ENCODE measurements at places on chromosomes 1 and 21. TPM values are rescaled to one million over a fixed set of nuclear protein-coding genes. Genes with fewer than 3 reads are reported as not detected.

CD5L gene
- 1.2 TPM for total RNA-seq

TMEM269 gene
- total RNA-seq, result 0.47 TPM

HLX gene
- 0.31 TPM for total RNA-seq

LEFTY2 gene
- 0.47 TPM for total RNA-seq

RGS8 gene
- total RNA-seq, result 7.8 TPM

LRRC40 gene
- total RNA-seq, result 97.8 TPM

CHI3L2 gene
- total RNA-seq, result 0.47 TPM

DEGS1 gene
- total RNA-seq, result 67.5 TPM

FNDC5 gene
- total RNA-seq, result 17.0 TPM

SPRR3 gene
- 1.6 TPM for total RNA-seq

FAM177B gene
- not detected for total RNA-seq

LRRN2 gene
- total RNA-seq, result 12.8 TPM

TFF3 gene
- not detected for total RNA-seq

NRIP1 gene
- 76.6 TPM for total RNA-seq

PGLYRP3 gene
- total RNA-seq, result not detected

- no peak for DNase-seq
Observed at GRCh38 chr1:119409731-119410130, 5.2 kb upstream of the HSD3B2 start.

- no peak for DNase-seq
Observed at GRCh38 chr1:109231066-109231465, 17.3 kb downstream of the SARS1 start.

DNA sequence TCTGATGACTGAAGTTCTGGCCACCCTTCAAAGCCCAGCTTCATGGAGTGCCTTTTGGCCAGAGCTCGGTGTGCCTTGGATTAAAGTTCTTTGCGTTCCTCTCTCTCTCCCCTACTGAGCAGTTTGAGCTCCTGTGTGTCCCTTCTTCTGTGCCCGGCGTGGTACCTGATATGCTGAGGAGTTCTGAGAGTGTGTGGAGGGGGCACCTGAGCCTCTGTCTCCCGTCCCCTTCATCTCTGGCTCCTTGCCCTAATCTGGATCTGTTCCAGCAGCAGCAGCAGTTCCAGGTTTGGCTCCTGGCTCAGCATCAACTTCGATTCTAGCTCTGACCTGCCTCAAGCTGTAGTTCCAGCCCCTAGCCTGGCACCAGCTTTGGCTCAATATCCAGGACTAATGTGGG, 25.1 kb upstream of the MYCL start:
- DNase-seq, result no peak

DNA sequence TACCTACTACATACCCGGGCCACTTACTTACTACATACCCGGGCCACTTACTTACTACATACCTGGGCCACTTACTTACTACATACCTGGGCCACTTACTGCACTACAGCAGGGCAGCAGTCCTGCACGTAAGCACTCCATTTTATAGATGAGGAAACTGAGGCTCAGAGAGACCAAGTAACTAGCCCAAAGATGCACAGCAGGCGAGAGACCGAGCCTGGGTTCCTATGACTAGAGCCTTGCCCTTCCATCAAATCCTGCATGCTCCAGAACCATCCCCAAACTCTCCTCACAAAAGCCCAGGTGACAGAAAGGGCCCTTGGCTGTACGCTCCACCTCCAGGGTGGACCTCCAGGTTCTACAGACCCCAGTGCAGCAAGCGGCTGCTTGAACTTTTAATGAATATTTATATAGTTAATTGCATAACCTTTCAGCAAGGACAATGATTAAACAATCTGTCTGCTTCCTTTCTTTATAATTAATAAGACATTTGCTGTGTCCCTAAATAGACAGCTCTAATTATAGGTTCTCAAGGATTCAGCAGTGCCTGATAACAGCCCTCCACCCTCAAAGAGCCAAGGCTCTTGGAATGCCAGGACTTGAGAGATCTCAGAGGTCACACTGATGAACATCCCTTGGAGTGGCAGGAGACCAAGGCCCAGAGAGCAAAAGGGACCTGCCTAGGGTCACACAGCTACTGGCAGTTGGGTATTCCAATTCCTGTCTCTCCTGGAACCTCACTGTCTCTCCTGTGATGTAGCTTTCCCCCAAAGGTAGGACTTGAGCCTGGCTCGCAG, 43.4 kb downstream of the LRP8 start:
- DNase-seq, result no peak

GRCh38 chr1:198604975-198605374, 33.9 kb upstream of the PTPRC start:
- no peak for DNase-seq

DNA sequence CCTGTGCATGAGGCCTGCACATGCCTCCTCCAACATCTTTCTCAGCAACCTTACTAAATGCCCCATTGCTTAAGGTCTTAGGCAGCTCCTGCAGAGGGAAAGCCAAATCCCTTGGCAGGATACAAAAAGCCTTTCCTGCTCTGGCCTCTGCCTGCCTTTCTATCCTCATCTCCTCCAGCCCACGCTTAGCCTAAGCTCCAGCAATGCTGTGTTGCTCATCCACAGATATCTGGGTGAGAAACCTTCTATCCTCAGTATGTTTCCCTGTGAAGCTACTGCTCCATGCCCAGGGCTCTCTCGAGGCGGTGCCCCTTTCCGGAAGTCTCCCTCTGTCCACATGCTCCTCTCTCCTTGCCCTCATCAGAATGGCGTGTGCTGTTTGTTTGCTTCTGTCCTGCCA, 37.0 kb upstream of the CCSAP start:
- no peak for DNase-seq

DNA sequence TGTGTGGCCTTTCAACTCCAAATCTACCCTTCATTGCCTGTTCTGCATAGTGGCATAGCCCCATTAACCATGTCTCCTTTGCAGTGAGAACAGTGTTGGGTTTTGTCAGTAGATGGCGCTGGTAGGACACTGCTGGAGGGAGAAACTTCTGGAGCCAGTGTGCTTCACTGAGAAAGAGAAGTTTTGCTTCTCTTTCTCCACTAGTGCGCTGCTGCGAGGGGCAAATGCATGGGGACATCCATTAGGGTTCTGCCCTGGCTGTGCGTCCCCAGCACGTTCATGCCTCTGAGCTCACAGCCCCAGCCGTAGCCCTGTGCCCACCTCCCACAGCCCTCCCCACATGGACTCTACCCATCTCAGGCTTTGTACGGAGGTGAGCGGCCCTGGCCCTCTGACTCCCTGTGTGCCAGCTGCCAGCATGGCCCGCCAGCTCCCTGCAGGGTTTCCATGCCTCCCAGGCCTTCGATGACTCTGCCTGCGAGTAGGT, 53.1 kb downstream of the RIMS3 start:
- DNase-seq, result peak; percentile 59

DNA sequence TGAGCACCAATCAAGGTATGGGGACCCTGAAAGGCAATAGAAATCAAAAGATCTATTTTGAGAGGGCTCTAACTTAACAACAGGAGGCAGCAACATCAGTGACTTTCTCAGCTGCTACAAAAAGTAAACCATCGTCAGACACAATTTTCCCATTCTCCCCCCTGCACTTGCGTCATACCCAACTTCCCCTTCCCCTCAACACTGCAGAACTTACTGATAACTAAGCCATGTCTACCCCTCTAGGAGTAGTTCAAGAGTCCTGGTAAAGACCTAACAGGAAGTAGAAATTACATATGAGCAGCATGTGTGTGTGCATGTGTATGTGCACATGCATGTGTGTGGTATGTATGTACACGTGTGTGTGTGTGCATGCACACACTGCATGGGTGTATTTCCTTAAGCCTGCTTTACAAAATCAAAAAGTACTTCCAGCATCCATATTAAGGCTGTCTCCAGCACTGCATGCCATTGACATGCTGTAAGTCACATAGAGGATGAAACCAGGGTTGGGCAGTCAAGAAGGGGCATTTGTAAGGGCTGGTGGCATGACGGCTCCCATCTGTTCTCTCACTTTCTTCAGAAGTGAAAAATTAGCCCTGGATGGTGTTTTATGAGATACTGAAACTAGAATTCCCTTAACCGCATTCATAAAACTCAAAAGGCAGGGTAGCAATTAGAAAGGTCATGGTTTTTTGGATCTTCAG, 460.1 kb upstream of the RUNX1 start:
- no peak for DNase-seq

- DNase-seq, result peak; percentile 59
Observed at GRCh38 chr1:198935306-198935921, 296.6 kb downstream of the PTPRC start.

DNA sequence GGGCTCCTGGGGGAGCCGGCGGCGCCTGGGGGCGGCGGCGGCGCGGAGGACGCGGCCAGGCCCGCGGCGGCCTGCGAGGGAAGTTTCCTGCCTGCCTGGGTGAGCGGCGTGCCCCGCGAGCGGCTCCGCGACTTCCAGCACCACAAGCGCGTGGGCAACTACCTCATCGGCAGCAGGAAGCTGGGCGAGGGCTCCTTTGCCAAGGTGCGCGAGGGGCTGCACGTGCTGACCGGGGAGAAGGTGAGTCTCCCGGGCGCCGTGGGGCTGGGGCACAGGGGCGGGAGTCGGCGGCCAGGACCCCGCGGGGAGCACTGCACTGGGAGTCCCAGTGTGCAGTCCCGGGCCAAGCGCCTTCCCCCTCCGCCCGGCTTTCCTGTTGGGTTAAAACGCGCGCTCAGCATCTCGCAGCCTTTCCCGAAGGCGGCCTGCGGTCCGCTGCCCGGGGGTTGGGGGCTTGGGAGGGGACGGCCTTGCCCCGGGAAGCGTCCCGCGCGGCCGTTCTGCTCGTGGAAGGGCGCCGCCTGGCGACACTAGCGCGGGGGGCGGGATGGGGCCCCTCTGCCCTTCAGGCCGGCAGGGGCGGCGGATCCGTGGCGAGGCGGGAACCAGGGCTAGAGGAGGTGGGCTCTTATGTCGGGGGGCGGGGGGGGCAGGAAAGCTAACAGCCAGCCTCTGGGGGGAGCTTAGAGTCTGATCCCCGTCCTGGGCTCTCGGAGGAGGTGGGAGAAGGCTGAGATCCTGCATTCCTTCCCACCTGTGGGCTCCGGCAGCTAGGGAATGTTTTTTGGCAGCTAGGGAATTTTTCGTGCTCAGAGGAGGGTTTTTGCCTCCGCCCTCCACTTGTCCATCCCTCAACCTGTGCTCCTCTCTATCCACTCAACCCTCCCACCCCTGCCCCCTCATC, 1.1 kb downstream of the HUNK start:
- DNase-seq, result no peak

DNA sequence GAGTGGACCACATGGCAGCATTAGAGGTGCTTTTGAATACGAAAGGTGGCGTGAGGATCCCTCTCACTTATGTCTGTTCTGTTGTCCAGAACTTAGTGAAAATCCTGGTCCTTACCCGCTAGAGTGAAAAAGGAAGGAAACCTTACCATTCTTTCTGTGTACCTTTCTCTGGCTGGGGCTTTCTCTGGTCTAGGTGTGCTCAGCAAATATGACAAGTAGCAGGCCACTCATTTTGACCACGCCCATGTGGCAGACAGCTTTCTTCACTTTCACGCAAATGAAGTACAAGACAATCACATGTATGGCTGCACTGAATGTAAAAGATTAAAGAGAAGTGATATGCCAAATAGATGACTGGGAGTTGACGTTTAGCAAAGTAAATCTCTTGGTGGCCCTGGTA, 131.9 kb downstream of the FGGY start:
- DNase-seq, result no peak

DNA sequence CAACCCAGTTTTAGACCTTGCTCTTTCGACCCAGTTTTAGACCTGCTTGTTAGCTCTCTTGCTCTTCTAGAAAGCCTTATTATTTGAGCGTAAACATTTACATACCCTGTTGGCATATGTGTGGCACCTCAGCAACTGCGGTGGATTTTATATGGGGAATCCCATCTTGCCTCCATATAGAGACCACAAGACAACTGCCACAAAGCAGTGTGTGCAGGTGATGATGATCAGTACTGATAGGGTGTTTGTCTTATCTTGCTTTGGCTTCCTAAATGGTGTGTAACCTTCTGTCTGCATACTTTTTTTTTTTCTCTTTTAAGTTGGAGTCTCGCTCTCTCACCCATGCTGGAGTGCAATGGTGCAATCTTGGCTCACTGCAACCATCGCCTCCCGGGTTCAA, 1270.8 kb downstream of the MRPL39 start:
- no peak for DNase-seq

GRCh38 chr1:158719664-158720063, 856 bp downstream of the OR6K3 start:
- DNase-seq, result no peak

- no peak for DNase-seq
Observed at GRCh38 chr1:44590475-44590874, 83.8 kb downstream of the TMEM53 start.

- DNase-seq, result no peak
Observed at GRCh38 chr1:91732291-91733107, 153.5 kb downstream of the TGFBR3 start.

DNA sequence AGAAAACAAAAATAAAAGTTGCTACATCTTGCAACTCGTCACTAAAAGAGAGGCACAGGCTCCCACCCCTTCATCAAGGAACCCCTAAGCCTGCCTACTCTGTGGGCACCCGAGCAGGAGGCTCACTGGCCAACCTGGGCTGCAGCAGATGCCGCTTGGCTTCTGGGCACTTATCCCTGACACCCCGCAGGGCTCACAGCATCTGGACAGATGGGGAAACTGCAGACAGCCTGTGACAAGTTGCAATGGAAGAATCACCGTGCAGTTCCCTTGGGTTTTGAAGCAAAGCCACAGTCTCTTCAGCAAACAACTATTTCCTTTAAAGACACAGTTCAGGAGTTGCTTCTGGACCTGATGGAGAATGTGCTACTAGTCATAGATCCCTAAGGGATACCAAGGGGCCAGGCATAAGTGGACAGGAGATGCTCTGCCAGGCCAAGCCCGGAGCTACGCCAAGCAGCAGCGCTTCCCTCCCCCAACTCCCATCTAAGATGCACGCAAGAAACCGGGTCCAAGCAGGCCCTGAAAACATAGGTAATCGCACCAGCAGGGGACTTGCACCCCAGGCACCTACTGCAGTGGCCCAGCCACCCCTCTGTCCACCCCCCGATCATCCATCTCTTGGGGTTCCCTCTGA, 170.6 kb downstream of the NPHP4 start:
- no peak for DNase-seq

GRCh38 chr1:54037476-54037875, 15.5 kb downstream of the TMEM59 start:
- no peak for DNase-seq

DNA sequence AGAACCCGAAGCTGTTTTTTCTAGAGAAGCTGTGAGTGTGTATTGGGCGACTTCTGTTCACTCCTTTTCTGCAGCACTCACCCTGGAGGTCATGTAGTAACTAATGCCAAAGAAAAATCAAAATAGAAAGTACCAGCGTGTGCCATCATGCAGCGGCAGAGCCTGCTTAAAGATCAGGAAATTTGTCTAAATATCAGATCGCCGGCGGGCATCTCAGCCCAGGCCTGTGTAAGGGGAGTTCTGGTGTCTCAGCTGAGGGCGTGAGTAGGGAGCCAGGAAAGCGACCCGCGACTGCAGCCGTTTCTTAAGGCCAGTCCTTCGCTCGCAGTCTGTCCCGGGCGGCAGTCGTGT, 768 bp downstream of the EDARADD start:
- DNase-seq, result no peak
